ENCODE measurements at places on chromosomes 5 and 9.

DNA sequence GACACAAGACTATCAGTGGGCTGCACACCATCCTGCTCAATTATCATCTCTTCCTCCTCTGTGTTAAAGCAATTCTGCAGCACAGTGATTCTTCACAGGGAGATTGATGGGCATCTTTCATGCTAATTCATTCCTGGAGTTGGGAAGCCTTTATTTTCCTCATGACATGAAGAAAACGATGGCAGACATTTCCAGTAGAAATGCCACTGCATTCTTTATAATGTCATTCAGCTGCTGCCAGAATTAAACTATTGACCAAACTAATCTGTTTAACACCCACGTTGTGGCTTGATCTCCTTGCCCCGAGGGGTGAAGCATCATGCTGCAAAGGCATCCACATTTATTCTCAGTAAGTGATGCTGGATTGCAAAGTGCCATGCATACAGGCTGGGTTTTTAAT, 273.0 kb downstream of the SPOCK1 start:
- no peak for DNase-seq

GRCh38 chr5:143922718-143923117, 110.8 kb downstream of the HMHB1 start:
- DNase-seq, result no peak

GRCh38 chr5:172782169-172783039, 11.4 kb upstream of the DUSP1 start:
- peak; percentile 22 for DNase-seq

- peak; percentile 29 for DNase-seq
Measured at GRCh38 chr9:129906298-129906697, 71.0 kb downstream of the USP20 start.

DNA sequence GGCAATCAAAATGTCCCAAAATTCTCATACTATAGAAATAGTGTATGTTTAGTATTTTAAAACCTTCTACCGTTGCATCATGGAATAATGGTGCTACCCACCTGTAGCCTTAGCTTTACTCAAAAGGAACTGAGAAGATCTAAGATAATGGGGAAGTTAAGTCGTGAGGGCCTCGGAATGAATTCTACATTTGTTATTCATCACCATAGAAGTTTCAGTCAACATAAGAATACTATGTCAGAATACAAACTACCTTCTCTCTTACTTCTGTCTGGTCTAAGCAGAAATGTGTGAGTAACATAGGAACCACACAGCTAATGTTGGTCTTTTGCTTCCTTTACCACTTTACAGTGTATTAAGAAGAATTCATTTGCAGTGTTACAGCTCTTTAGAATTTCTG, 43.2 kb downstream of the RFK start:
- DNase-seq, result no peak

DNA sequence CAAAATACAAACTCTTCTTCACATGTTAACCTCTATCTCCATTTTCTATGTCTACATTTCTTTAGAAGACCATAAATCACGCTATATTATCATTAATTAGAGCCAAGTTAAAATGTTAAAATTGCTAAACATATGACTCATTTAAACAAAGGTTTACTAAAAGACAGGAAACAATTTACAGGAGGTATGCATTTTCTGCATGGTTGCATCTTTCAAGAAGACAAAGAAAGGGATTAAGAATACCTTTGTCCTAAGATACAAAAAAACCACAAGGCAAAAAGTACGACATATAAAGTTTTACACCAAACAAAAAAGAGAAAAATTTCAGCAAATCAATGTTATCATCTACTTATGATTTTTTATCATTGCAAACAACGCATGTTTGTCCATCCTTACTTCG, 324.4 kb downstream of the PDE4D start:
- no peak for DNase-seq

DNA sequence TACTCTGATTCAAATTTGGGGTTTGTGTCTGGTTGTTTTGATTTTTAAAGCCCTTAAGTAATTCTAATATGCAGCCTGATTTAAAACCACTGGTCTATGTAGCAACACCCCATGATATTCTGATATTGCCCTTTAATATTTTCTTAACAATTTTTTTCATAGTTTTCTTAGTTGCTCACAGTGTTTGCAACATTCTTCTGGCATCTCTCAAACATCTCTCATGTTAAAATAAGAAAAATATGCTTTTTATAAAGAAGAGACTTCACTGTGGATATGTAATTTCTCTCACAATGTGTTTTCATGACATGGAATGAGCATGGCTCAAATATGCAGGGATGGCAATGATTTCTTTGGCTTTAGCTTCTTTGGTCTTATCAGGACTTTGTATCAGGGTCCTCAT, 183.7 kb downstream of the TAF11L14 start:
- DNase-seq, result no peak

DNA sequence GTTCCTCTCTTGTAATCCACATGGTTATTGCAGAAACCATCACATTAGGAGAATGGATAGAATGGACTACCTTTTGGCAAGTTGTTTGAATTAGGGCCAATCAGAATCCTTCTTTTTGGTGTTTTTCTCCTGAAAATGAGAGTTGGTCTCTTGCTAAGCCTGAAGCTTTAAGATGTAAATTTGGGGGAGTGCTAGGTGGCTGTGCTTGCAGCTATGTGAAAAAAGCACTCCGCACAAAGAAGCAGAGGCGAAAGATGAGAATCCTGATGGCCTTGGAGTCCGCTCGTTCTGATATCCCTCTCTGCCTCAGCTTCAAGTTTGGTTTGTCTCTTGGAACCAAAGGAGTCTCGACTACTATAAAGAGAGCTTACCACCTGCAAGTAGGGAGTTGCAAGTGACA, 63.6 kb downstream of the INIP start:
- DNase-seq, result no peak

- no peak for DNase-seq
Measured at GRCh38 chr9:33109097-33109496, 32.6 kb upstream of the SMU1 start.

DNA sequence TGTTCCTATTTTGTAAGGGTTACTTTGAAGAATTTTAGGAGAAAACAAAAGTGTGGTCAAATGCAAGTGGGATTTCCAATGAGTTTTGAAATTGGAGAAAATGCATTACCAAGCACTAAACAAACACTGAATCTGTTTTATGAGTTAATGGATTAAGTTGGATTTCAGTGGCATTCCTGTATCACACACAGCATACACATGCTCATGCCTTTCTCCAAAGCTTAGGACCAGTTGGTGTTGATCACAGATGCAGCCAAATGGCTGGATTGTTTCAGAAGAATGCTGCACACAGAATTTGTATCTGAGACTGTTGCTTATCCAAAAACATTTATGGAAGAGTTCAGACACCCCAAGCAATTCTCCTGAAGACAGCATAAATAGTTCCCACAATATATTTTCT, 611.1 kb downstream of the ACTL7B start:
- DNase-seq, result no peak

GRCh38 chr9:92359394-92359995, 33.7 kb downstream of the CENPP start:
- no peak for DNase-seq

- DNase-seq, result no peak
Measured at GRCh38 chr9:111798786-111799185, 4.0 kb upstream of the SHOC1 start.

DNA sequence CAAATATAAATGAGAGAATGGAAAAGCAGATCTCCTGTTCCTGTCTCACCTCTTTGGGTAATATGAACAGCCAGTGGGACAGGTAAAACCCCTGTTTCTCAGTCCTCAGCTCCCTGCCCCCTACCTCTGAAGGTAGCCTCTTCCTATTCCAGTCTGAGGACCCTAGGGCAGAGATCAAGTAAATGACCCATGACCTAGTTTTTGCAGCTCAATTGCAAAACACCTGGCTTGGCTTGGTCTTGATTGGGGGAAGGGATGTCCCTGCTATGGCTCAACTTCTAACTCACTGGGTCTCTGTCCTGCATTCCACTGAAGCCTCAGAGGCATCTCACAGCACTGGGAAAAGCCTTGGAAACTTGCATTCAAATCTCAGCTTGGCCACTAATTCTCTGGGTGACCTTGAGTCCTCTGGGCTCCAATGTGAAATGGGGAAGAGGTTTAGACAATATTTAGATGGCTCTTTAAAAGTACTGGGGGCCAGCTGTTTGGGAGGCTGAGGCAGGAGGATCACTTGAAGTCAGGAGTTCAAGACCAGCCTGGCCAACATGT, 1.6 kb upstream of the GALT start:
- no peak for DNase-seq

DNA sequence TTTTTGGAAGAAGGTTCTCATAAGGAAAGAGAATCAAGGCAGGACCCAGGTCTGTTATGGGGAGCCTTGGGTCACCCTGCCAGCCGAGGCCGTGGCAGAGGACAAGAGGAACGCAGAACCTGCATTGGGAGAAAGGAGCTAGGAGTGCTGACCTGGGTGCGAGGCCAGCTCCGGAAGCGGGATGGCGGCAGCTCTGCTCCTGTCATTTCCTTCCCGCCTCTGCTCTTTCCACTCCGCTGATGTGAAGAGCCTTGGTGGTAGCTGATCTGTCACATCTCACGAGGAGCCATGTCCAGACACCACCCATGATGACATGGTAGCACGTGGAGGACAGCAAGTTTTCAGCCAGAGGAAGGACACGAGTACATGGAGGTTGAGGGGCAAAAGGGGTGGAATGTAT, 109.5 kb upstream of the COL5A1 start:
- DNase-seq, result no peak

GRCh38 chr5:82152978-82153481, 125.1 kb downstream of the RPS23 start:
- DNase-seq, result no peak

DNA sequence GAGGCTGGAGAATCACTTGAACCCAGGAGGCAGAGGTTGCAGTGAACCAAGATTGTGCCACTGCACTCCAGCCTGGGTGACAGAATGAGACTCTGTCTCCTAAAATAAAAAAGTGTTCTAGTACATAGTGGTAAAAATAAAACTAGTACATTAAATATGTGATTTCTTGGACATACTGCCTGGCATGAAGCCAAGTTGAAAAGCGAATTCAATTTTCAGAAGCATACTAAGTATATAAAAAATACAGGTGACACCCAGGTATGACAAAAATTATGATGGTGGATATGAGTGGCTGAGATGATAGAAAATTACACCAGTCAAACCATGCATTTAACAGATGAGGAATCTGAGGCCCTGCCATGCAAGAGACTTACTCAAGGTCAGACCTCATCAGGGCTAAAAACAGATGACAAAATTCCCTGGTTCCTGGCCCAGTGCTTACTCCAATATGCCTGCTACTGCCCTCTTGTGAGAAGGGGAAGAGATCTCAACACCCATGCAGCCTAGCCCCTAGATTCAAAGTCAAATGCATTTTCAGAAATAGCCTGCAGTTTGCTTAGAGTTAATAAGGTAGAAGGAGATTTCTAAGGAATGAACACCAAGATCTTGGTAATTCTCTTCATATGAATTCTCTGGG, 46.6 kb upstream of the GNPDA1 start:
- no peak for DNase-seq

DNA sequence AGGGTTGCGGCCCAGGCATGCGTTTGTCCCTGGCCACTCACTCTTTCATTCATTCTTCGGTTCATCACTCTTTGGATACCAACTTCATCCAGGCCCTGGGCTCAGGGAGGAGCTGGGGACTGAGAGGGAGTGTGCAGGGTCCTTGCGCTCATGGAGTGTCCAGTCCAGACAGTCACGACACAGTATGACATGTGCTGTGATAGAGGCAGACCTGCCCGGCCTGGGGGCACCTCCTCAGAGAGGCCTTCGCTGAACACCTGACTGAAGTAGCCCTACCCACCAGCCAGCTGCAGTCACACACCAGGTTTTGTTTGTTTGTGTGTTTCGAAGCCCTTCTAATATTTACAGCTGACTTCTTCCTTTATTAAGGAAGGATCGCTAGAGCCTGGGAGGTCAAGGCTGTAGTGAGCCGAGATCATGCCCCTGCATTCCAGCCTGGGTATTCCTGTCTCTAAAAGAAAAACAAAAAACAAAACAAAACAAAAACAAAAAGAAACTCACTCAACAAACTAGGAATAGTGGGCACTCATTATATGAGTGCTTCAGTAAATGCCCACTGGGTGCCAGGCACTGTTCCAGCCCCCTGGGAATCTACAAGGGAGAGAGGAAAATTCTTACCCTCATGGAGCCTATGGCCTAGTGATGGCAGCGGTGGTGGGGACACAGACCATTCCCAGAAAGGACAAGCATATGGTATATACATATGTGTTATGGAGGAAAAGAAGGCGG, 6.3 kb upstream of the PSD2 start:
- DNase-seq, result no peak

GRCh38 chr9:73441890-73442818, 290.5 kb downstream of the ANXA1 start:
- DNase-seq, result no peak

GRCh38 chr5:82735160-82735789, 341.9 kb downstream of the TMEM167A start:
- DNase-seq, result no peak

DNA sequence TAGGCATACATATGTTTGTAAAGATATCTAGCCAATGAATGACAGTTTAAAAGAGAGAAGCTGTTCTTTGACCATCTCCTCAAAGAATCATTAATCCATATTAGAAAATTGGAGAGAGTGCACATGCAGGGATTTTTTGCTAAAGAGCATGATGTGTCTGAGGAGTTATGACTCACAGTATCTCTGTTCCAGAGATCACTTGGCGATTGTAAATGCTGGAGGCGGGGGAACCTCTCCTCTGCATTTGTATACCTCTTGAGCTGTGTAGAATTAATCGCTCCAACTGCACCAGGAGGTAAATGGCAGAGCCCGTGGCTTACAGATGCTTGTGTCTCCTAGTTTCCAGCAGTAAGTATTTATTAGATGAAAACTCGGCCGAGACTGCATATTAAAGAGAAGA, 3.6 kb upstream of the SPATA31D1 start:
- DNase-seq, result no peak

GRCh38 chr9:78248635-78249034, 12.8 kb downstream of the CEP78 start:
- DNase-seq, result no peak

- no peak for DNase-seq
Measured at GRCh38 chr9:120764476-120764875, 28.7 kb downstream of the FBXW2 start.

GRCh38 chr9:75432888-75433287, 344.6 kb downstream of the OSTF1 start:
- no peak for DNase-seq

- DNase-seq, result no peak
Measured at GRCh38 chr5:143114481-143114880, 289.0 kb downstream of the NR3C1 start.

- DNase-seq, result no peak
Measured at GRCh38 chr5:52692039-52692438, 95.7 kb upstream of the ITGA1 start.

DNA sequence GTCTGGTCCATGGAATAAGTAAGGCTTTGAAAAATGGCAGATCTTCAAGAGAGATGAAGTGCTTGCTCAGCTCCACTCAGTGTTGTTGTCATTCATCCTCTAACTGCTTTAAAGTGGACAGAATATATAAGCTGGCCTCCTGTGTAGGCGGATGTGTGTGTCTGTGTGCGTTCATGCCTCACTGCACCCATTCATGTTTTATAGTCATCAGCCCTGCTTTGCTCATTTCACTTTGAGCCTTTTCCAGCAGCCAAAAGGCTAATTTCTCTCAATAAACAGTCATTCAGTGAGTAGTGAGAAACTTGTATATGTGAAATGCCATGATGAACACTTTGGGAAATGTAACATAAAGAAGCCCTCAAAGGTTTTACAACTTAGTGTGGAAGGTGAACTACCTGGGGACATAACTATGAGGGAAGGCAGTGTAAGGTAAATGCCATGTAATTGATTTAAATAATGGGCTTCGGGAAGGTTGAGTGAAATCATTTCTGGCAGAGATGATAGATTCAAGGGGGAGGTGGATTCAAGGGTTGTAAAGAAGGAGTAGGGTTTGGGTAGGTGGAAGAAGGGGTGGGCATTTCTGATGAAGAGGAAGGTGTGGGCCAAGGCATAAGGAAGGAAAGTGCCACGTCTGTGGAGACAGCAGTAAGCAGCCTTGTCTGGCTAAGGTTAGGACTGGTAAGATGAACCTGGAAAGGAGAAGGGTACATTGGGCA, 15.7 kb downstream of the TTC23L start:
- no peak for DNase-seq
